ENCODE measurements at places on chromosomes 5 and 9.

GRCh38 chr5:120463006-120463680, 957 bp upstream of the PRR16 start:
- no peak for DNase-seq

GRCh38 chr9:24118190-24118589, 292.1 kb upstream of the ELAVL2 start:
- DNase-seq = no peak

DNA sequence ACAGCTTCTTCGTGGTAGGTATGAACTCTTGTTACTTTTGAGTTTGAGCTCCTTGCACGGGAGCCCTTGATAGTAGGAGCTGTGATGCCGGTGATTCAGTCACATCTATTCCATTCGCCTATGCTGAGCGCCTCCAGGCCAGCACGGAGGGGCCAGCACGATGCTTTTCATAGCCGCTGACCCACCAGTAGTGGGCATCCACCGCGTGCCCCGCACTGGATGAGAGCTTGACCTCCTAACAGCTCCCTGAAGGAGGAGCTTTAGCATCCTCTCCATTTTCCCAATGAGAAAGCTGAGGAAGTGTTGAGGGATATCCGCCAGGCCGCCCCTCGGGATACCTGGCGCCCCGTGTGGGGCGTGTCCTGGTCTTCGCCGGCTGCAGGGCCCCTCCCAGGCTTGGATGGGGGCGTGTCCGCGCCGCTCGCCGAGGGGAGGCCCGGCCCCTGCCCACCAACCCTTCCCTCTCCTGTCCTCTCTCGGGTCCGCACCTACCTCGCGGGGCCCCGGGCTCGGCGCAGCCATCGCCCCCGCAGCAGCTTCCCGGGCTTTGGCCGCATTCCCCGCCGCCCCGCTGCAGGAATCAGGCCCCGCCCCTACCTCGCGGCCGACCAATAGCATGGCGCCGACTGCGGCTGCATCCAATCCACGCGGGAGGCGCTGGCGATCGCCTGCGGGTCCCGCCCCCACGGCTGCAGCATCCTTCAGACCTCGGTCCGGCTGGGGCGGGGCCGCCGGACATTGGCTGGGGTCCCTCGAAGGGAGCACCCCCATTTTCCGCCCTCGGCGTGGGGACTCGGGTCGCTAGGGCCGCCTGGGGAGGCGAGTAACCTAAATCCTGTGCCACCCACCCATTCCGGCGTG, at the start of gene PIP5KL1:
TSS of gene PIP5KL1 (minus strand) at position 547 of the 861 bp plus-strand sequence. CDS start at position 522, 25 bp downstream.
- peak; percentile 85 for DNase-seq

GRCh38 chr9:130501639-130502038, 56.9 kb downstream of the ASS1 start:
- no peak for DNase-seq

DNA sequence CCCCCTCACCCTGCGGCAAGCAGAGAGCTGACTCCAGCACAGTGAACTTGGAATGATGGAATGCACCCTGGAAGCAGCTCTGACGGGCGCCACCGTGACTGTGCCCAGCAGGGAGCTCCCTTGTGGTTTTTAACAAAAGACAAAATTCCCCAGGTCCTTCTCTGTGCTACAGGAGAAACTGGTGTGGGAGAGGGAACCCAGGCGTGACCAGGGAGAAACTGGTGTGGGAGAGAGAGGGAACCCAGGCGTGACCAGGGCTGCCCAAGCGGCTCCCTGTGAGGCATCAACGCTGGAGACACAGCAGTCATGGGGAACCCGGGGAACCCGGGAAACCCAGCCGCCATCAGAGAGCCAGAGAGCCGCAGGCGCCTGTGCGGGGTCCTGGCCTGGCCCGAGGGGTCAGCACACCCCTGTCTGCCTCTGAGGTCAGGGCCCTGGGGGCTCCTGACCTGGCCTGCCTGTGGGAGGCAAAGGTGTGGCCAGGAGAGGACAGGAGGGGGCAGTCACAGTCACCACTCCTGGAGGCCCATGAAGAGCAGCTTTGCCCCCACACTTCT, 3.1 kb upstream of the AHRR start:
- DNase-seq = peak; percentile 75

GRCh38 chr5:176360894-176361436, 599 bp downstream of the KIAA1191 start:
- DNase-seq = no peak

DNA sequence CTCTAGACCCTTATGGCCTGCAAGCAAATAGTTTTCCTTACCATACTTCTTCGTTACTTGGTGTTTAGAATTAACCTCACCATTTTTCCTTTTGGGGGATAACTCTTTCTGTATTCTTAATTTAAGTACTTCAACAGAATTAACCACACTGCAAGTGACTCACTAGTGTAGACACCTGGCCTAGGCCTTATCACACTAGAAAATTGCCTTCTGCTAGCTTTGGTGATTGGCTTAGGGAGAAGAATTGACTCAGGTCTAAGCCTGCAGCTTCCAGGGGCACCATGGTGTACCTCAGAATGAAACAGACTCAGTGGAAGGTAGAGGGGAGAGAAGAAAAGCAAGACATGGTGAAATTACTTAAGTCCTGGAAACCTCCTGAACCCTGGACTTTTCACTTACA, 112.8 kb upstream of the HMHB1 start:
- no peak for DNase-seq

DNA sequence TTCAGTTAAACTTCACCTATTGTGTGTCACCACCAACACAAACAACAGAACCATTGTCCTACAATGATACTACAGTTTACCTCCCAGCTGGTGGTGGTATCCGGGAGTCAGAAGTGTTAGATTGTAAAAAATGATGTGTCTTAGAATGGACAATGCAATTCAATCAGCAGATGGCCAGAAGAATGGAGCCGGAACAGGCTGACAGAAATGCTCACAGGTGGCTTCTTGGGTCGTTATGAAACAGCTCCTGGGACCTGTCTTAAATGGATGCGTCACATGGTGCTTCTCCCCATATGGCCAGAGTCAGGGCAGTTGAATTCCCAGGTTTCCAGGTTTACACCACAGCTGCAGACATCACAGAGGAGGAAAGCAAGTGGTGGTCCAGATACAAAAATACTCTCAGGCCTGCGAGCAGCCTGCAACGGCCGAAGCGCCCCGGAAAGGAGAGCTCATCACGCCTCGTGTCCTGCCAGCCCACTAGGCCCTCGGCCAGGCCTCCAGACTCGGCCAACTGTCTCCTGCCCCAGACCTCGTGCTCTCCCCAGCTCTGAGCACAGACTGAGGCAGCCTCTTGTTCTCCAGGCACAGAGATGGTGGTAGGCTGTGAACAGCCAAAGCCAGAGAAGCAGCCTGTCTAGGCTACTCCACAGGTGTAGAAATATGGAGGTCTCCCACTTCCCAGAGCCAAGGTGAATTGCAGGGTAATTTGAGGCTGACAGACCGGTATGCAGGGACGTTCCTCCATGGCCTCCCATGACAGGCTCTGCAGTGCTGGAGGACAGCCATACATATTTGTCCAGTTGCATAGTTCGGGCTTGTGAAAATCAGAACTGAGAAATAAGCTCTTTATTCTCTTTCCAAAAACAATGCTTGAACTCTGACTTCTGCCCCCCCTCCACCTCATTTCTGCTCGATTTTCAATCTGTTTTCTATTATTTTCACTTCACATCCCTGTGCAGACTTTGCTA, 98.5 kb upstream of the SPATA31C2 start:
- no peak for DNase-seq

DNA sequence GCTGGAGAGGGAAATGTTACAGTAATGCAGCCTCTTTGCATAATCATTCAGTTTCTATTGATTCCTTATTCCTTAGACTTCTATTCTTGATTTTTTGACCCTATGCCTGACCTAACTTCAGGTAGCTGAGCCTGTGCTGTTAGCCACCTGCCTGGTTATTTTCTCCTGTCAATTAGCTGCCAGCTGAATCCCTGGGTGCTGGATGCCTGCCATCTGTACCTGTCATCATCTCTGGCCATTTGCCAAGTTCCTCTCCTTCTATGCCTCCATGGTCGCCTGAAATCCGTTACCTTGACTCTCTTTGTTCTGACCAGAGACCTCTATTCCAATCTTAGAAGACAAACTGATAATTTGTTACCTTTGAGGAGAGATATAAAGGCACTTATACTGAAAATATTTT, 178.3 kb downstream of the CAVIN4 start:
- no peak for DNase-seq

GRCh38 chr9:86047361-86047760, 52.0 kb downstream of the GOLM1 start:
- no peak for DNase-seq

DNA sequence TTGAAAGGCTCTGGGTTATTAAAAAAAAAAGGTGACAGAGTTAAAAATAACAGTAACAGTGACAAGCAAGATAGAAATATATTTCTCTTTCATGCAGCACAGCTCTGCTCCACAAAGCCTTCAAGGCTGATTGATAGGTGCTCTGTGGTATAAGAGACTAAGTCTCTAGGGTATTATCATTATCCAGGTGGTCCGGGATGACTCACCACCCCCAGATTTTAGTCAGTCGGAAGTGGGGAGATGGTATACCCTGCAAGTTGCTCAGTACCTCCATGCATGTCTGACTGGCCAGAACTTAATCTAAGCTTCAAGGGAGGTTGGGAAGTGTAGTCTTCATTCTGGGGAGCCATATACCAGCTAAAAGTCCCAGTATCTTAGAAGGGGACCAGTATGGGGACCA, 76.1 kb downstream of the SLC1A3 start:
- DNase-seq = no peak

DNA sequence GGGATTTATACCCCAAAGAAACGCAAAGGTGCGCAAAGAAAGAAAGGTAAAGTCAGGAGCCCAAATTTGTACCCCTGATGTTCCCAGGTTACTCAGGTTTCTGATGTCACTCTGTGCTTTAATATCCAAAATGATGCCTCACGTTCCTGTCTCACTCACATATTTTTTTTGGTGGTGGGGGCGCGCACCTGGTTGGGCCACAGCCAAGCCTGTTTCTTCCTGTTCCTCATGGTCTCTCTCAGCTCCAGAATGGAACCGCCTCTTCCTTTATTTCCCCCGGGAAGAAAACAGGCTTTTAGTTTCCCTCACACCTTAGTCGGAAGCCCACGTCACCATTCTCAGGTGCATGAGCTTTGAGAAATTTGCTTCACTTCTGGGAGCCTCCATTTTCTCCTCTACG, 118.3 kb upstream of the BOD1 start:
- DNase-seq = no peak

DNA sequence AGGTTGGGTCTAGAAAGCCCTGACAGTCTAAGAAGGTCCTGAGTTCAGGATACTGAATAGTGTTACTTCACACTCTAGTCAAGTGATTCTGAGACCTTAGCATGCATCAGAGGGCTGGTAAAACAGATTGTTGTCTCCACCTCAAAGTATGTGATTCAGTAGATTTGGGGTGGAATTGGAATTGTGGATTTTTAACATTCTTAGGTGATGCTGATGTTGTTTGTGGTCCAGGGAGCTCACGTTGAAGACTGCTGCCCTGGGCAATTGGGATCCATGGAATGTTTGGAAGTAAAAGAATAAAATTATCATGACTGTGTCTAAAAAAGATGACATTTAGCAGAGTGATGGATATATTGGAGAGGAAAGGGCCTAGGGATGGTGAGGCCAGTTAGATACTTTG, 75.6 kb downstream of the VCAN start:
- DNase-seq = no peak

GRCh38 chr9:1701113-1701512, 314.0 kb upstream of the SMARCA2 start:
- DNase-seq = no peak

DNA sequence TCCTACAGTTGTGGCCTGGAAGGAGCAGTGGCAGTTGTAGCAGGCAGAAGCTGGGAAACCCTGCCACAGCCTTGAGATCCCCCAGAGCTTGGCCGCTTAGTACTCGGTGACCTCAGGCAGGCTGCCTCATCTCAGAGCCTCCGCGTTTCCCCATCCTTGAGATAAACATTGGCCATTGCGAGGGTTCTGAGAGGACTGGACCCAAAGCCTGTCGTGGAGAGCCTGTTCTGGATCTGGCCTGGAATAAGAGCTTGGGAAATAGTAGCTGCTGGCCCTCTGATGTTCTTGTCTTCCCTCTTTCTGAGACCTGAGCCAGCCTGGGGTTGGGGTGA, 1.3 kb downstream of the MIGA2 start:
- no peak for DNase-seq

- DNase-seq = peak; percentile 94
Measured at GRCh38 chr9:72315510-72316311, 49.3 kb downstream of the ZFAND5 start.

- no peak for DNase-seq
Measured at GRCh38 chr5:175655411-175655810, 2.5 kb upstream of the HRH2 start.

DNA sequence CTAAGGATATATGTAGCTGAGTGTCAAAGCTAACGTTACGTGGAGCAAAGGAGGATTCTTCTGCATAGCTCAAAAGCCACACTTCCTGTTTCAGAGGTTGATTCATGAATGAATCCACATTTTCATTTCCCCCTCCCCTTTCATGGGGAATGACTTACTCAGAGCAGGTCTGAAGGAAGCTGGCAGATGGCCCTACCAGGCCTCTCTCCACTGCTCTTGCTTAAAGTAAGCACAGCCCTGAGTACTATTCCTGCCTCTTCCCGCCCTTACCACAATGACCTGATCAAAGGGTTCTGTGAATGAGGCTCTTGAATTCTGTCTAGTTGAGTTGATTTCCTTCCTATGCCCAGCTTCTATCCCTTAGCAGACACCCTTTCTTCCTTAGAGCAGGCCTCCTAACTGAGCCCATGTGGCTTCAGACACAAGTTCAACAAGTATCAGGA, 6.3 kb downstream of the IGIP start:
- peak; percentile 87 for DNase-seq

GRCh38 chr9:27192291-27192960, 83.4 kb downstream of the TEK start:
- no peak for DNase-seq

- no peak for DNase-seq
Measured at GRCh38 chr9:89144238-89144637, 34.4 kb downstream of the SHC3 start.

- DNase-seq = no peak
Measured at GRCh38 chr5:87347841-87348240, 64.9 kb downstream of the CCNH start.

- DNase-seq = no peak
Measured at GRCh38 chr9:7342229-7342628, 457.3 kb downstream of the DMAC1 start.

- DNase-seq = no peak
Measured at GRCh38 chr5:77863181-77863580, 87.0 kb upstream of the TBCA start.

- DNase-seq = no peak
Measured at GRCh38 chr9:135547756-135548736, 2.1 kb downstream of the OBP2A start.

- no peak for DNase-seq
Measured at GRCh38 chr5:142701673-142702311, 15.9 kb upstream of the FGF1 start.

GRCh38 chr5:31890046-31890445, 251.1 kb downstream of the PDZD2 start:
- DNase-seq = no peak

- no peak for DNase-seq
Measured at GRCh38 chr9:125950880-125951471, 203.8 kb downstream of the PBX3 start.

- no peak for DNase-seq
Measured at GRCh38 chr9:29217966-29218365, 1644.7 kb upstream of the C9orf72 start.

GRCh38 chr5:142544946-142545649, 140.8 kb downstream of the FGF1 start:
- peak; percentile 30 for DNase-seq
